Small intestine (tissue), 16 donors: ENCODE measurements at places on chromosomes 2 and 18. TPM values are rescaled to one million over a fixed set of nuclear protein-coding genes. Genes with fewer than 3 reads are reported as not detected.

GRCh38 chr18:63758615-63759240 is 16.5 kb upstream of the SERPINB7 start:
- no peaks in the 10 kb centered on the region for H3K27me3 ChIP-seq
- no peaks in the 10 kb centered on the region for H3K36me3 ChIP-seq
- no peak overlapping the region for H3K27ac ChIP-seq

GRCh38 chr2:20585359-20585709 is 65.6 kb downstream of the HS1BP3 start:
- H3K27ac ChIP-seq, result peak overlapping the region; percentile 69
- no peaks in the 10 kb centered on the region for H3K27me3 ChIP-seq

DNA sequence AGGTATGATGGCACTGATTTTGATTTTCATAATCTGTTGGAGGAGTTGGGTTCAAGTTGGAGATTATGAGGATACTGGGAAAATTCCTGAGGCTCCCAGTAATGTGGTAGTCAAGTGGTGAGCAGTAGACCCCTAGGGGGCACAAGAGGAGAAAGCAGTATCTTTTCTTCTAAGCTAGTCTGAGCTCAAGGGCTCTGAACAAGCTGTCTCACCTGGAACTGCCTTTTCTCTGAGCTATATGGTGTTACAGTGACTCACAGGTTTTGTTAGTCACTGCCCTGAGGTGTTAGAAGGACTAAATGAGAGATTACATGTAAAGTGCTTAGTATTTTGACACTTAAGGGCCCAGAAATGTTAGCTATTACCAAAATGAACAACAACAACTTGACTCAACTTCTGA is 42.2 kb downstream of the CD302 start:
- no peak overlapping the region for H3K4me3 ChIP-seq
- H3K36me3 ChIP-seq, result peaks cover 14% of the 10 kb centered on the region
- DNase-seq, result peak; percentile 17
- no peaks in the 10 kb centered on the region for H3K4me1 ChIP-seq
- H3K27me3 ChIP-seq, result no peaks in the 10 kb centered on the region

DNA sequence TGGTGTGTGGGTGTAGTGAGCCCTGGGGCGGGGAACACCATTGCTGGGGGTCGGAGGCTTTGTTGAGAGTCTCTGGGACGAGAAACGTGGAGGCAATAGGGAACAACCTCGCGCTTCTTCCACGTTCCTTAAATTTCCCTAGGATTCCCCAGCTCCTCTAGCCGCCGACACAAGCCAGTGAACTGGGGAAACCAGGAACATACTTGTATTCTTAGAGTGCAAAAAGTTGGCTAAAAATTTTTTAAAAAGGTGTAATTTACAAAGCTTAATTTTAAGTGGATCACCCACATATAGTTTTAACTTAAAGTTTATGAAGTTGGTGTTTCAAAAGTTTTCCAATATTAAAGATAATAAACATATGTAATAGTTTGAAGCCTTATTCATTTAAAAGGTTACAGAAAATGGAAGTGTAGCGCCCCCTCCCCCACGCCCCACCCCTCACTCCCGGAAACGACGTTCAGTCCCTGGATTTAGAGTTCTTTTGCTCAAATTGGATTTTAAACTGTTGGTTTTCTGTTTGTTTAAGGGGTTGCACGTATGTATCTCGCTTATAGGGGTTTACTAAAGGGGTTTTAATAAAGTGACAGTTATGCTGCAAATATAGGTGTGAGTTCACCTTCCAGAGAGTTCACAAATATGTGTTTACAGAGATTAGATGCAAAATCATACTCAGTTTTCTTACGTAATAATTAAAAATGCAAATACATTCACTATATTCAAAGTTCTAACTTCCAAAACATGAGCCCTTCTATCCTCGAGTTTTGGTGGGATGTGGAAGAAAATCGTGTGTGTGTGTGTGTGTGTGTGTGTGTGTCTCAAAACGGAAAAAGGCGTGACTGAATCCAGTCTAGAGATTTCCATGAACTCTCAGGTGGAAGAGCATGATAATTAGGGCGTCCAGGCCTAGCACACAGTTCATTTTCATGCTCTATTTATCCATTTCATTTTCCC is 872 bp downstream of the DSG2 start:
- H3K36me3 ChIP-seq, result peaks cover 2% of the 10 kb centered on the region
- peak; percentile 59 for DNase-seq
- H3K27ac ChIP-seq, result peak overlapping the region; percentile 98
- H3K4me1 ChIP-seq, result peaks cover 15% of the 10 kb centered on the region
- H3K27me3 ChIP-seq, result no peaks in the 10 kb centered on the region

GRCh38 chr2:233056961-233057605 is 3.1 kb upstream of the INPP5D start:
- no peak overlapping the region for H3K4me3 ChIP-seq
- no peaks in the 10 kb centered on the region for H3K36me3 ChIP-seq
- H3K4me1 ChIP-seq, result peaks cover 1% of the 10 kb centered on the region
- H3K27ac ChIP-seq, result no peak overlapping the region

- H3K27ac ChIP-seq, result no peak overlapping the region
- H3K27me3 ChIP-seq, result no peaks in the 10 kb centered on the region
- no peak overlapping the region for H3K4me3 ChIP-seq
- H3K36me3 ChIP-seq, result no peaks in the 10 kb centered on the region
- DNase-seq, result no peak
Measured at GRCh38 chr2:214069254-214069653, 341.6 kb upstream of the VWC2L start.

- peak; percentile 88 for DNase-seq
- H3K27ac ChIP-seq, result no peak overlapping the region
- peaks cover 24% of the 10 kb centered on the region for H3K36me3 ChIP-seq
- no peaks in the 10 kb centered on the region for H3K27me3 ChIP-seq
Measured at GRCh38 chr2:231364961-231365810, 30.3 kb upstream of the B3GNT7 start.

The DSC3 gene
- under 0.01 TPM for polyA plus RNA-seq

The RNF125 gene
- 21.5 TPM for polyA plus RNA-seq

The C2orf80 gene
- 0.46 TPM for polyA plus RNA-seq

The ACADL gene
- polyA plus RNA-seq, result 6.4 TPM

The SP9 gene
- not detected for polyA plus RNA-seq
